ENCODE measurements at places on chromosomes 6 and 20.
A peak's percentile ranks its signal among the peaks of the same experiment; 100 is the strongest.

- no peak for DNase-seq
Observed at GRCh38 chr6:10112871-10113549, 301.9 kb downstream of the TFAP2A start.

DNA sequence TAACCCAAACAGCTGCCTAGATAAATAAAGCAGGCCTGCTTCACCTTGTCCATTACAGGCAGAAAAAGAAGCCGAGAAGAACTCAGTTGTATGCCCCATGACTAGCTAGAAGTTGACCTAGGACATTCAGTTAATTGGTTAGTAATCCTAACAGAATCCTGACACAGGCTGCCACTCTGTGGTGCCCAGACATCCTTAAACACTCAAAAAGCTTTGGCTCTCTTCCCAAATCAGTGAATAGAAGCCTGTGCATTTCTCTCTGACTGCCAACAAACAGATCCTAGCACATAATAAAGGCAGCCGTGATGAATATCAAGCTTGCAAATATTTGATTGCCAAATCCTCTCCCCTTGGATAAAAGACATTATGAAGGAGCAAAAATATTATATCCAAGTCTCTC, 519.1 kb upstream of the EYS start:
- peak; percentile 8 for DNase-seq

- no peak for DNase-seq
Observed at GRCh38 chr20:41393705-41394066, 27.1 kb upstream of the EMILIN3 start.

DNA sequence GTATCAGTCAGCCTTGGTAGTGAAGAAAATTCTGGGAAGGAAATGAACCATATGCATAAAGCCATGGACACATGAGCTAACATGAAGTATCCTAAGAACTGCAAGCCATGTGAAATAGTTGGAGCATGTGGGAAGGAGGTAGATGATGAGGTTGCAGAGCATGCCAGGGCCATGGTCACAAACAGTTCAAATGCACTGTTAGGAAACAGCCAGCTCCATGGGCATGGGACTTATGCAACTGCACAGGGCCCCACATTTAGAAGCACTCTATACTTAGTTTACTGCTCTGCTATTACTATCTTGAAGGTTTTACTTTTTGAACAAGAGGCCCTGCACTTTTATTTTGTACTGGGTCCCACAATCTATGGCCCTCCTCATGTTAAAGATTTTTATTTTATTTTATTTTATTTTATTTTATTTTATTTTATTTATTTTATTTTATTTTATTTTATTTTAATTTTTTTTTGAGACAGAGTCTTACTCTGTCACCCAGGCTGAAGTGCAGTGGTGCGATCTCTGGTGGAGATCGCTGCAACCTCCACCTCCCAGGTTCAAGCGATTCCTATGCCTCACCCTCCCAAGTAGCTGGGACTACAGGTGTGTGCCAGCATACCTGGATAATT, 169.1 kb downstream of the IBTK start:
- DNase-seq: no peak

DNA sequence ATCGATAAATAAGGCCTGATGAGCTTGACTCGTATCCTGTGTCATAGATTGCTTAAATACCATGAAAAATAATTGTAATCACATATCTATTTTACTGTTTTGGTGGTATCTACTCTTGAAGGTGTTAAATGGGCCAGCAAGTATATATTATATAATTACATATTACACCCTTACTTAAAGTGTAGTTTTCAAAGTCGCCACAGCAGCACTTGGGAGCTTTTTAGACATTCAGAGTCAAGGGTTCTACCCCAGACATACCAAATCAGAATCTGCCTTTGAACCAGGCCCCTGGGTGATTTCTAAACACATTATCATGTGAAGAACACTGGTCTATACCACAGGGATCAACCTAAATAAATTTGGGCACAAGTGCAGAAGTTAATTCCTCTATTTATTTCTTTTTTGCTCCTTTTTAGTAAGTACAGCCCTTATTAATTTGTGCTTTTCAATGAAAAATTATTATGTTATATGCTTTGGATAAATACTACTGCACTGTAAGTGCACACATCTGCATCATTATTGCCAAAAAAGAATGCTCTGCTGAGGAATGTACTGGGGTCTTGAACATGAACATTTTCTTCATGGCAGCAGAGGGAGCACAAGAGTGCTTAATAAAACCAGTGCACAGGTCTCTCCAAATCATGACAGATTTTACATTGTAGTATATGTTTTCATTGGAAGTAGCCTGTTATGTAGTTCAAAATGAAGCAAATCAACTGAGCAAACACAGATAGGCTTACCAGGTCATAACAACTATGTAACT, 3.1 kb upstream of the ATXN1 start:
- DNase-seq: peak; percentile 65

DNA sequence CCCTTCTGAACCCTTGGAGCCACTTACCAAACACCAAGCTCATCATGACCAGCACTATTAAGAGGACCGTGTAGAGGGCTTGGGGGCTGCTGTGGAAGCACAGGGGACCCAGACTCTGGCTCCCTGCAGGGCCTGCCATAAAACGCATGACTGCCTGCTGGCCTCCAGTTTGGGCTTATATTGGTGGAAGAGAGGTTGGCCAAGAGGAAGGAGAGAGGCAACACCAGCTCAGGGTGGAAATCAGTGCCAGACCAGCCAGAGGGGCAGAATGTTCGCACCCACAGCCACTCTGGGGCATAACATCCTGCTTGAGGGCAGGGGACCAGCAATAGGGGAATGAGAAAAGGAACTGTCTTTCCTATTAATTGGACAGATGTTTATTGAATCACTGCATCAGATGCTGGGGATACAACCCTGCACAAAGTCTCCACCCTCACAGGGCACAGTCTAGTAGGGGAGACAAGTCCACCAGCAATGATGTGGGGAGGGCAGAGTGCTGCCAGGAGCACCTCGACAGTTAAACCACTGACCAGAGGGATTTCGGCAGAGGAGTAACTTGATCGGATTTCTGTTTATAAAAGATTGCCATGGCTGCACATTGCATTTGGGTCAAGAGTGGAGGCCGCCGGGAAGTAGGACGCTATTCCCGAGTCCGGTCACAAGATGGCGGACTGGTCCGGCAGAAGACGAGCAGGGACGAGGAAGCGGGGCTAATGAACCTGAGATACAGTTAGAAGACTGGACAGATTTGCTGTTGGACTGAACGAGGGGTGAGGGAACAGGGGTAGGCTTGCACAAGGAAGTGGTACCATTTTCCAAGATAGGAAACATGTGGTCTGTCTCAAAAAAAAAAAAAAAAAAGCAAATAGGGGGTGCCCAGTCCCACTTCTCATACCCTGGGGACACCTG, at the start of gene LY6G5C:
LY6G5C (minus strand) TSS at position 842 of the 909 bp plus-strand sequence; CDS start at position 148, 694 bp downstream.
- peak; percentile 91 for DNase-seq

DNA sequence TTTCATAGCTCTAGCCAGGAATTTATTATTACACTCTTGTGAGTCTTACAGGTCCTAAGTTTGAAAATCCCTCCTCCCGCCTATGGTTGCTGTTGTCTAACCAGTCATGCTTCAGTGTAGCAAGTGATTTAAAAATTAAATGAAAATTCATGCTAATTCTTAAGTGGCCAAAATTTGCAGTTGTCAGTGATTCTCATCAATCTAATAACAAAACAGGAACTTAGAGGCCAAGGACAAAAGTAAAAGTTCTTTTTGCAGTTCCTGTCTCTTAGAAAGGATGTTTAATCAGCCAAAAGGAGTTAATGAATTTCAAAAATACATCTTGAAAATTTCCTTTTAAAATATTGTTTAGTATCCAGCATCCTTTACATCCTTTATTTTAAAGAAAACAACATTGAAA, 36.3 kb downstream of the VTA1 start:
- DNase-seq: no peak

- DNase-seq: peak; percentile 36
Observed at GRCh38 chr6:109527989-109528388, 45.0 kb upstream of the ZBTB24 start.

DNA sequence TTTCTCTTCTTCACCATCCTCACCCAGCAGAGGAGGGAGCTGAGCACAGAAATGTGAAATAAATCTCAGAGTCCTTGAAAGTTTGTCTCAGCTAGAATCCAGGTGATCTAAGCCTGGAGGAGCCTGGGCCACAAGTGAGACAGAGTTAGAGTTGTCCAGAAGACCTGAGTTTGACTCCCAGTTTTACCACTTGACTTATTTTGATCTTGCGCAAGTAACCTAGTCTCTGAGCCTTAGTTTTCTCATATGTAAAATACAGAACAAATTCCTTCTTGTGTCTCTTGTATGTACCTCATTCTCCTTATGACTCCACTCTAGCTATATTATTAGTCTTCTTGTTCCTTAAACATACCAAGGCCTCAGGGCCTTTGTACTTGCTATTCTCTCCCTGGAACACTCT, 36.7 kb downstream of the RALY start:
- no peak for DNase-seq

Data from fibroblast of mammary gland (primary cell).